Activated CD4-positive, CD25-positive, alpha-beta regulatory T cell treated with anti-CD3 and anti-CD28 coated beads, Interleukin-2, amount 50 U/mL, for 16 hours (primary cell): ENCODE measurements at places on chromosomes 16 and 17.
A peak's percentile ranks its signal among the peaks of the same experiment; 100 is the strongest.

- no peak for DNase-seq
Measured at GRCh38 chr17:17928398-17929287, 43.6 kb downstream of the TOM1L2 start.

GRCh38 chr17:48830840-48831548 is at the start of gene CALCOCO2:
Gene CALCOCO2 (plus strand): TSS chr17:48831035. CDS start chr17:48841708, 10,673 bp downstream.
- peak; percentile 65 for DNase-seq

GRCh38 chr16:61780161-61780560 is 256.1 kb downstream of the CDH8 start:
- DNase-seq = no peak

GRCh38 chr16:67967958-67968399 is 458 bp downstream of the SLC12A4 start:
- no peak for DNase-seq

DNA sequence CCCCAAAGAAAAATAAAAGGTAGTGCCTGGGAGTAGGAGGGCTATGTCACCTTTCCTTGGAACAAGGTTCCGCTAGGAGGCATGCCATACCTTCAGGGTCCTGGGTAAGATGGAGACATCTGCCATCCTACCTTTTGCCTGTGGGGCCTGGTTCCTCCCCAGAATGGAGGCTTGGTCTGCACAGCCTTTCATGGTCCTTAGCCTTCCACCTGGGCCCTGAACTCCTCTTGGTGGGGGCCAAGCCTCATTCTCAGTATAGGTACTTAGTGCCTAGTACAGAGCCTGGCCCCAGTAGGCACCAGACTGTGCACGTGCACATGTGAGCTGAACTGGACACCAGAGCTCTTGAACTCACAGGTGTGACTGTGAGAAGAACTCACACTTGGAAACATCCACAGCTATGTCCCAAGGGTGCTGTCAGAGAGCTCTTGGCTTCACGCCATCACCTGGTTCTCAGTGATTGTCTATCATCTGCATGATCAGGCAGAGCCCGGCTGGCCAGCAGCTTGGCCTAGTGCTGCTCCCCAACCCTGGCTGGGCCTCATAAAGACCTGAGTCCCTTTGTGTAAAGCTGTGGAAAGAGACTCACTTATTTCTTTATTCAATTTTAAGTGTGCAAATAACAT is 143.2 kb downstream of the SOCS1 start:
- no peak for DNase-seq

GRCh38 chr17:50274142-50274896 is at the start of gene TMEM92:
Gene TMEM92 (plus strand): TSS chr17:50274466. CDS start chr17:50274502, 36 bp downstream.
- no peak for DNase-seq

- no peak for DNase-seq
Measured at GRCh38 chr17:81020443-81020766, 14.5 kb upstream of the BAIAP2 start.

DNA sequence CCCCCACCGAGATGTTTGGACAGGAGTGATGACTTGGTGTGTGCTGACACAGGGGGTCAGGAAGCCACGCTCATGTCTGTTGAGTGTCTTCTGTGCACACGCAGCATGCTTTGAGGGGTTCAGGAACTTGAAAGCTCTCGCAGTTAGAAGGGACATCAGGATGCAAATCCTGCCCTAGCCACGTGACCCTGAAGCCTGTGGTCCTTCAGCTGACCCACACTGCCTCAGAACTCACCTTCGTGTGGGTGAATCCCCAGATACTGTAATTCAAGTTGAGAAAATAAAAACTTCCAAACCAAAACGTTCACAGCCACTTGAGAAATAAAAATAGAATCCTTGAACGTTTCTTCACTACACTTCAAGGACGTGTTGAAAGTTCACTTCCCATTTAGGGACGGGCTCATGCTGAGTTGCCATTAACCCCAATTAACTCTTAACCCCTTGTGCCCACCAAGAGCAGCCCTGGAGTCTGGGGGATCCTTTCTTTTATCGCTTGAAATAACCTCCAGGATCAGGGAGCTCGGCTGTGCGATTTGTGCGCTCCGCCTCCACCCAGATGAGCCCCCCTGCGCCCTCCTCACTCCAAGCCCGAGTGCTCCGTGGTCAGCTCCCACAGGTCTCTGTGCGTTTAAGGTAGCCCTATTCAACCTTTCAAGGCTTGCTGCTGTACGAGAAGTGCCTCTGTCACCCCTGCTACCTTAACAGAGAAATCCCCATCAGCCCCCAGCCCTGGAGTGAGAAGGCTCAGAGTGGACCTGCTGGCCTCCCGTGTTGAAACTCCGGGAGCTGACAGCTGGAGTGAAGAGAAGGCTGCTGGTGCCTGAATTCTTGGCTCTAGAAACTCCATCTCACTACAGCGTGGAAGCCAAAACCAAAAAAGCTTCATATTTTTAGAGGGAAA is 36.2 kb upstream of the NAT9 start:
- DNase-seq = no peak

DNA sequence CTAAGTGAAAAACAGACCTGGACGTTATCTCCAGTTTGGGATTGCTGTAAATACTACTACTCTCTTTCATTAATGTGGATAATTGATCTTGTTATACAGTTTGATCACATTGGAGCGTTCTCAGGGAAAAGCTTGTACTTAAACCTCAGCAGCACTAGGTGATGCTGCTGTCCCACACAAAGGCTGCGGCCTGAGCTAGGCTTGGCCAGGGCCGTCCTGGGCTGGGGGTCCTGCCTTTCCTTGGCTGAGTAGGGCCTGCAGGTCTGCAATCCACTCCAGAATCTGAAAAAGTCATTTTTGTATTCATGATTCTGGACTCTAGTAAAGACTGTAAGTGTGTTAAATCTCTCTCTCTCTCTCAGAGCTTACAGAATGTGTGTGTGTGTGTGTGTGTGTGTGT is 23.7 kb upstream of the PMFBP1 start:
- no peak for DNase-seq

GRCh38 chr17:73250851-73251640 is 10.6 kb downstream of the CPSF4L start:
- no peak for DNase-seq

DNA sequence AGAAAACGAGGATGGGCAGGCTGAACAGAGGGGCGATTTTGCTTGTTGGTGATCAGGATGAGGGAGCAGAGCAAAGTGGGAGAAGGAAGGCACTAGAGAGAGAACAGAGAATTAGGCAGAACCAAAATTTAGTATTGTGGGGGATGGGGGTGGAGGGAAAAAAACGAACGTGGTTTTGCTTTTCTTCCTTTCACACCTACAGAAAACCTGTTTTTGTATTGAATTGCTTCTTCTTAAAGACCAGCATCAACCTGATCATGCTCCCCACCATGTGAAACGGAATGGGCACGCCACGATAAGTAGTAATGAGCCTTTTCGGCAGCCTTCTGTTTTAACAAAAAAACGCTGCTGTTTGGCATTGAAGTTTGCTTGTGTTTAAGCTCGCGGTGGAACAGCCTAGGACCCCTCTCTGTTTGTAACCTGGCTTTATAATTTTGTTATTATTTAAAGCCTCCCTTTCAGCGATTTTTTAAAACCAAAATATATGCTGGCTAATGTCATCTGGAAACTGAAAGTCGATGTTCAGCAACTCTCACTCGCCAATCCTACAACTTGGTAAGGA is 36.8 kb downstream of the ERCC4 start:
- no peak for DNase-seq

- no peak for DNase-seq
Measured at GRCh38 chr17:34313164-34313563, 6.1 kb upstream of the CCL8 start.

DNA sequence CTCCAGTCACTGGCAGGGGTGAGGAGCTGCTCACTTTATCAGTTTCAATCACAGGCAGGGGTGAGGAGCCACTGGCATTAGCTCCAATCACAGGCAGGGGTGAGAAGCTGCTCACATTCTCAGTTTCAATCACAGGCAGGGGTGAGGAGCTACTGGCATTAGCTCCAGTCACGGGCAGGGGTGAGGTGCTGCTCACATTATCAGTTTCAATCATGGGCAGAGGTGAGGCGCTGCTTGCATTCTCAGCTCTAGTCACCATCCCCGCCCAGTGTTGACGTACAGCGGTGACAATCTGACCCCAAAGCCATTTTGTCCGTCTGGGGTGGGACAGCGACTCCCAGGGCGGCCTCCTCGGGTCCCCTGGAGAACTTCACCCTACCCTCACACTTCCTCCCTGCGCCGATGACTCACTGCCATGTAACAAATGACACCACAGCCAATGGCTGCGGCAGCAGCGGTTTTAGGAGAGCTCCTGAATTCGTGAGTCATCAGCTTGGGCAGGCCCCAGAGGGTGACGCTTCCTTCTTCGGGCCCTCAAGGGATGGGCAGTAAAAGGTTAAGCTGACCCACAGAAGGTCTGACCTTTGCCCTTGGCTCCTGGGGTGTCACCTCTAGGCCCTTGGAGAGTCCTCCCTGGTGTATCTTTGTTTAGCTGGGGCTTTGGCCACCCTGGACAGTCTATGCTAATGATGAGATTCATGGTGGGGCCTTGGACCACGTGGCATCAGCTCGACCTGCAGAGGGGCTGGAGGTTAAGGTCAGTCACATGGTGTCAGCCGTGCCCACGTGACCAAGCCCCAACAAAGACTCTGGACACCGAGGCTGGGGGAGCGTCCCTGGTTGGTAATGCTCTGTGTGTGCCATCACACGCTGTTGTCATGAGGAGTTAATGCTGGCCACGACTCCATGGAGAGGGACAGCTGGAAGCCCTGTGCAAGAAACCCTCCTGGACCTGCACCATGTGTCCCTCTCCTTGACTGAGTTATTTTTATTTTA is 171.7 kb downstream of the C16orf95 start:
- DNase-seq = no peak

DNA sequence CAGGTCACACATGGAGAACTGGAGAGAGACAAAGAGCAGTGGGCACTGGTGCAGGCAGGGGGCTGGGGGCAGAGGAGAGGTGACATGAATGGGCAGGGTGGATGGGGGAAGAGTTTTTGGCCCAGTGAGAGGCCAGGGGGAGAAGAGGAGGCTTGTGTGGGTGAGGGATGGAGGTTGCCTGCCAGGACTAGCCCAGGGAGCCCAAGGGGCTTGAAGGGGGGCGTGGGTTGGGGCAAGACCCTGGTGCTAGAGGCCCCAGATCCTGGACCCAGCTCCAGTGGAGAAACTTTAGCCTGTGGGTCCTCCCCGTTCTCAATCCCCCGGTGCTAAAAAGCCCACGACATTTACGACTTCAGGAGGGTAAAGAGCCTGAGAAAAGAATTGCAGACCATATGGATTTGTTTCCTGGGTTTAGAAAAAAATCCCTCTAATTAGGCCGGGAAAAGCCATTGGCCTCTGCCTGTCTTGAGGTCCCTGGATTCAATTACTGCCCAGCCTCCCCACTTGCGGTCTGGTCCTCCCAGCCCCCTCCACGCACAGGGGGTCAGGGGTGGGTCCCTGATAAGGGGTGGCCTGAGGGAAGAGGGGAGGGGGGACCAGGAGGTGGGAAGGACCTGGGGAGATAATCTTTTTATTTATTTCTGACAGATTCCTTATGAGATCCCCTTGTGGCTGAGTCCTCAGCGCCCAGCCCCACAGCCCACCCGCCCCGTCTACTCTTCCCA is 33.0 kb downstream of the NGFR start:
- no peak for DNase-seq

- no peak for DNase-seq
Measured at GRCh38 chr16:64206862-64207261, 915.0 kb downstream of the CDH11 start.

GRCh38 chr16:84255050-84255810 is 15.4 kb upstream of the KCNG4 start:
- DNase-seq = no peak

DNA sequence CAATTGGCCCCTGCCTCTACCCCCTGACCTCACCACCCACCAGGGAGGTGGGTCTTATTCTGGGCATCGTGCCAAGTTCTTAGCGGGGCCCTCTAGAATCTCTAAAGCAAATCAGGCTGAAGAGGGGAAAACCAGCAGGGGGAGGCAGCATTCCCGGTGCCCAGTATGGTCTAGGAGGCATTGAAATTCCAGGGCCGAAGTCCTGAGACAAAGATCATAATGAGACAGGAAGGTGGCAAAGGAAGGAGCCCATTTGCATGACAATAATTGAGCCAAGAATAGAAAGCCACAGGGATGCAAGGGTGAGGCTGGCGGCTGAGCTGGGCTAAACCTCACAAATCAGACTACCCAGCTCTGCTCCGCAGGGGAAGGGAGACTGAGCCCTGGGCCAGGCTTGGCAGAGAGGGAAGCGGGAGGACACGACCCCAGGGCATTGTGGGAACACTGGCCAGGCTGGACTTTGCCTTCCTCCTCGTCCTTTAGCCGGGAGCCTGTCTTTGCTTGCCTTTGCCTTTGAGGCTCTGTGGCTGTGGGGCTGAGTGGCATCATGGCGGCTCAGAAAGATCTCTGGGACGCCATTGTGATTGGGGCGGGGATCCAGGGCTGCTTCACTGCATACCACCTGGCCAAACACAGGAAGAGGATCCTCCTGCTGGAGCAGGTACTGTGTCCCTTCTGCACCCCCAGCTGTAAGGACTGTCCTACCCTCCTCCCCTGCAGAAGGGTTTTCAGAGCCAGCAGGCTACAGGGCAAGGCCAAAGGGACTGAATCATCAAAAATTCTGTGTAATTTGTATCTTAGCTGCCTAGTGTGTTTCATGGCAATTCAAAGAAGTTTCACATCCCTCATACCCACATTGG is at the start of gene PIPOX:
TSS of gene PIPOX (plus strand) at position 463 of the 860 bp plus-strand sequence. CDS start at position 548, 85 bp downstream.
- DNase-seq = no peak

DNA sequence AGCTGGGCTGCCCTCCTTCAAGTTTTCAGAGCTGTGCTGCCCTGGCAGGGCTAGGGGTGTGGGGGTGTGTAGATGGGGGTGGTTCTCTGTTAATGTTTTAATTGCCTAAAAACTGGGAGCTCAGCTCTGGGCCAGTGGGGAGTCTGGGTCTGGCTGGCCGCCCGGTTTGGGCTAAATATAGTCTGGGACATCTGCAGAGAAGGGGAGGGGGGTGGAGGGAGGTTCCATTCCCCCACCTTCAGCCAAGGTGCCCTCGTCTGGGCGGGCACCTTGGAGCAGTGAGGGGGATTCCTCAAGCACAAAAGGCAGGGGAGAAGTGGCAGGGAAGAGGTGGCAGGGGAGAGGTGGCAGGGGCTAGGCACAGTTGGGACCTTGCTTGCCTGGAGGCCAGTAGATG is 13.0 kb downstream of the RARA start:
- no peak for DNase-seq

DNA sequence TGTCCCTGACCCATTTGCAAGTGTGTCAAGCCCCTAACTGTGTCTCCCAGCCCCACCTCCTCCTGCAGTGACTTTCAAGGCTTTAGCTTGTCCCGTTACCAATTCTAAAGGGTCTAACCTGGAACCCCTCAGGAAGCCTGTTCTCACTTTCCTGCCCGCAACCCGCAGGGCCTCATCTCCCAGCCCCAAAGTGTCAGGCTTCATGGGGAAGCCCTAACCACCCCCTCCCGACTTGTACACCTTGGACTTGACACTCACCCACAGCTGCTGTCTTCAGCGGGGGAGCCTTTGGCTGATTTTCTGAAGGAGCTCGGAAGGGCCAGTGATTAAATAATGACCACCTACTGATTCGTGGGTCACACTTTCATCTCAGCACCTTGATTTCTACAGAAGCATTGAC is 33.1 kb downstream of the NLRC5 start:
- DNase-seq = no peak

- DNase-seq = no peak
Measured at GRCh38 chr16:89080196-89080853, 13.3 kb upstream of the ACSF3 start.

DNA sequence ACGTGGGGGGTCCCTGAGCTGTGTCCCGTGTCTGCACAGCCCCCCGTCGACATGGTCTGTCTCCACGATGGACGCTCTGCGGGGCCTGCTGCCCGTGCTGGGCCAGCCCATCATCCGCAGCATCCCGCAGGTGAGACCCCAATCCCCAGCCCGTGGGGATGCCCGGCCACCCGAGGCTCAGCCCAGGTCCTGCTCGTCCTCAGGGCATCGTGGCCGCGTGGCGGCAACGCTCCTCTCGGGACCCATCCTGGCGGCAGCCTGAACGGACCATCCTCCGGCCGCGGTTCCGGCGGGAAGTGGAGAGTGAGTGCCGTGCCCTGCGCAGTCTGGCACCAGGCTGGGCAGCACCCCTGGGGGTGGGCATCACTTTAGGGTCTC is 4.9 kb downstream of the MSLN start:
- no peak for DNase-seq
